ENCODE measurements at places on chromosomes 4 and X.

DNA sequence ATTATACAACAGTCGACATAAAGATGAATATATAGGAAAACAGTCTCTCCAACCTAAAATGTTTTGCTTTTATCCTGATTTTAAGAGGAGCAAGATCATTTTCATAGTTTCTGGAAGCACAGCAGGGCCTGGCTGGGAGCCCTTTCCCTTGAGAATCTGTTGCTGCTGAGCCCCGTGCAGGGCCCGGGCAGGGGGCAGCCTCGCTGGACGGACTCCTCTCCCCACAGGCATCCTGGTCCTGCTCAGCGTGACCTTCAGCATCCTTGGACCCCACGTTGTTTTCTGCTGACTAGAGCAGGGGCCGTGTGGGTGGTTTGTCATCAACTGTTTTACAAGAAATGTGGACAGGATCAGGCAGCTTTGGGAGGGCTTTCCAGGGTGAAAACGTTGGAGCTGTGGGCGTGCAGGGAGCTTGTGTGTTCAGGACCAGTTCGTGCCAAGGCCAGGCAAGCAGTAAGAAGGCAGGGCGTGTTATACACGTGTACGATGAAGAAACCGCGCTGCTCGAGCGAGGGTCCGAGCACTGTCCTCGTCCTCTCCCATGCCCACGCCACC is 25.0 kb downstream of the CPZ start:
- no peak for DNase-seq

GRCh38 chr4:168877511-168878491 is 132.3 kb downstream of the CBR4 start:
- DNase-seq = no peak

DNA sequence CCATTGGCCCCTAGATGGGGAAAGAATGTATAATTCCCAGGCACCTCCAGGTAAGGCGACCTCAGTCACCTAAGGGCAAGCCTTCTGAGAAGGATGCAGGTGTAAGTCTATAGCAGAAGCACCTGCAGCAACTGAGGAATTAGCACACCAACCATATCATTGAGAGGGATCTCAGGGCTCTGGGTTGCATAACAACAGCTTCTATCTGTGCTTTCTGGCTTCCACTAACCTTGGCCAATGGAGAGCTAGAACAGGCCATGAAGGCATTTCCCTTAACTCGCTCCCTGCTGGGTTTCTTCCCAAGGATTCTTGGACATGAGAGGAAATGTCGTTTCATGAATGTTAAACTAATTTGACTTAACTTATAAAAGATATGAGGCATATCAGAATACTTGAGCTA is 177.8 kb upstream of the GK2 start:
- DNase-seq = no peak

DNA sequence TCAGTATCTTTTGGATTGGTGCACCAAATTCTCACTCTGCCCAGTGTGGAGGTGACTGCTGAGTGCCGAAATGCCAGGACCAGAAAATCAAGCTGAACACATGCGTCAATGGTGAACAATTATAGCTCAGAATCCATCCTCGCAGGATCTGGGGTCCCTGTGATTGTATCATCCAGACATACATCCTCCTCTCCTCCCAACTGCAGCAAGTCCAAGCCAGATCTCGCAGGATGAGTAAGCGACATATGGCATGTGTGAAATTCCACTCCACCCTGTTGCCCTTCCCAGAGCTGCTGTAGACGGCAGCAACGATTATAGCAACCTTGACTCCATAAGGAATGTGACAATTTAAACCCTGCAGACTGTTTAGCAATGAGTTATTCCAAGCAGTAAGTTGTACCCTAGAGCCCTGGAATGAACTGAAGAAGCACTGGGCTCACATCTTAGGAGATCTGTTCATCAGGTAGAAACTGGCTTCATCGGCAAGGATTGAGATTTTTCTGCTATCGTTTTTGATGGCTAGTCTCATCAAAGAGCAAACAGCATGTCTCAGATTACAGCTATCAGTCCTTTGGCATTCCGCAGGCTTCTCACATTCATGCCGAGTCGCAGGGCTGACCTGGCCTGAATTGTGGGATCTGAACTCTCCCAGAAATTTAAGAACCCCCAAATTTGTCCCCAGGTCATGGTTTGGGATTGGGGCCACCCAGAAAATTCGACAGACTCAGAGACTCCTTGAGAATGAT is 35.5 kb upstream of the SORBS2 start:
- DNase-seq = no peak

GRCh38 chrX:133630362-133630761 is 215.1 kb upstream of the GPC4 start:
- no peak for DNase-seq
